ENCODE measurements at places on chromosomes 2 and 18.

- DNase-seq: no peak
These were observed 169.6 kb upstream of the SIX2 start for GRCh38 chr2:45178854-45179253.

GRCh38 chr2:98461498-98462049 is 16.9 kb downstream of the INPP4A start:
- DNase-seq: no peak

- DNase-seq: no peak
These were observed 205.5 kb upstream of the REV1 start for GRCh38 chr2:99695130-99695943.

DNA sequence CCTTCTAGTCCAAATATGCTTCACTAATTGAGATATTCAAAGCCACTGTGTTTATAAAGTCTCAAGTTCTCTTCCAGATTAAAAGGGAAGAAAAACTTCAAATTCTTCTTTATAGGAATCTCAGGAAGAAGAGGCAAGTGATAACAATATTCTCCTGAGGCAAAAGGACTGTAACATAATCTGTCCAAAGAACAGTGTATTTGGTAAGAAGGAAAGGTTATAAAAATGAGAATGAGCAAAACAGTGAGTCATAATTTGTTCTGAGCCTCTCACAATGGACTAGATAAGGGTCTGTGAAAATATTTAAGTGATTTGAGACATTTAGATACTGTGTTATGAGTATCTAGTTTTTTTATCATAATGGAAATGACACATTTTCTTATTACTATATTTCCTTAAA is 44.3 kb downstream of the SNRPD1 start:
- no peak for DNase-seq

GRCh38 chr18:63476668-63477067 is at the start of gene SERPINB5:
Gene SERPINB5 (plus strand): TSS chr18:63476958. CDS start chr18:63484429, 7,471 bp downstream.
- no peak for DNase-seq

DNA sequence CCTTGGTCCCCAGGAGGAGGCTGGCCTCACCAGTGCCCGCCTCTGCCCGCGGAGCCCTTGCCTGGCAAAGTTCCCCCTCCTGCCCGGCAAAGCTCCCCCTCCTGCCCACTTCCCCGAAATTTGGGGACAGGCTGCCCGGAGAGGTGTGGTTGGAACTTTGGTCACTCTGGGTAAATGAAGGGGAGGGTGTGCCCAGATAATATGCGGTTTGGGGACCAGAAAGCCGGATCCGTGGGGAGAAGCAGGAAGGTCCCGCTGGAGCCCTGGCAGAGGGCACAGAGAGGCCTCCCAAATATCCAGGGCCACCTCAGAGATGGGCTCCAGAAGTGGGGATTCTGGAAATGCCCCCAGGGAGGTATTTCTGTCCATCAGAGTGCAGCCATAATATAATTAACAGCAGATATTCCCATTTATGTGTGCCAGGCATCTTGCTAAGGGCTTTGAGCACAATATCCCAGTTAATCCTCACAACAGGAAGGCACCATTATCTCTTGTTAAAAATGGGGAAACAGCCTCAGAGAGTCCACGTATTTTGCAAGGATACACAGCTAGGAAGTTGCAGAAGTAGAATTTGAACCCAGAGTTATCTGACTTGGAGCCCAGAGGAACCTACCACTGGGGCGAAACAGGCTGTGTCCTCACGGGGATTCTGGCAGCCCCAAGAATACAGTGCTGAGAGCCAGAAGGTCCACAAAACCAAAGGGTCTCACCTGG is 914 bp downstream of the STEAP3 start:
- DNase-seq: no peak

- DNase-seq: no peak
These were observed 8.5 kb downstream of the PROC start for GRCh38 chr2:127426501-127427354.

DNA sequence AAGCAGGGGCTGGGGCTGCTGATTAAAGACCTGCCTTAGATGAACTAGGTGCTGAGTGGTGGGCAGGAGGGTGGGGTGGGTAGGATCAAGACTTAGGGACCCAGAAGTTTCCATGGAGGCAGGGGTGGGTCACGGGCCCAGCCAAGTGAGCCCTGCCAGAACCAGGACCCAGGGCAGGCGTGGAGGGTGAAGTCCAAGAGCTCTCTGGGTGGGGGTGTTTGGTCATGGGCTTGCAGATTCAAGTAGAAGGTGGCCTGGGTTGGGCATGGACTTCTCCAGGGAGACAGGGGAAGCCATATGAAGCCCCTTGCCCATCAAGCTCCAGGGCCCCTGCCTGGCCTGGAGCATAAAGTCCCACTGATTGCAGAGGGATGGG is 168.8 kb downstream of the SMAD7 start:
- no peak for DNase-seq

GRCh38 chr18:68418881-68419280 is 296.0 kb downstream of the TMX3 start:
- DNase-seq: no peak

DNA sequence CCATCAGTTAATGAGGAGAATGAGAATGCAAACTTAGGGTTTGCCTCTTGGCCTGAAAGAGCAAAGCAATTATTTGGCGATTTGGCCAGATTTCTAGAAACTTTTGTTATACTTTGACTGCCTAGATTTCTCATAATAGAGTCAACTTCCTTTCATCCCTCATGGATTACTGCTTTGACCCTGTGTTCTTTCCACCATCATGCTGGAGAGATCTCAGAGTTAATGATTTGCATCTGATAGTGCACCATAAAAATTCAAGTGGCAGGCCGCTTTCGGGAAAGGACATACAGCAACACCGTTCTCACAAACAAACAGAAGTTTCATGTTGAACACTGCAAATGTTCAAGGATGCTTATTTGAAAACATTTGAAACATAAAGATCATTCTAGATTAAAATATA is 143.7 kb upstream of the ZFP36L2 start:
- DNase-seq: no peak

- DNase-seq: no peak
These were observed 12.3 kb upstream of the CXXC1 start for GRCh38 chr18:50299626-50300388.

- DNase-seq: no peak
These were observed 506.1 kb downstream of the ARHGAP15 start for GRCh38 chr2:143635302-143635701.

DNA sequence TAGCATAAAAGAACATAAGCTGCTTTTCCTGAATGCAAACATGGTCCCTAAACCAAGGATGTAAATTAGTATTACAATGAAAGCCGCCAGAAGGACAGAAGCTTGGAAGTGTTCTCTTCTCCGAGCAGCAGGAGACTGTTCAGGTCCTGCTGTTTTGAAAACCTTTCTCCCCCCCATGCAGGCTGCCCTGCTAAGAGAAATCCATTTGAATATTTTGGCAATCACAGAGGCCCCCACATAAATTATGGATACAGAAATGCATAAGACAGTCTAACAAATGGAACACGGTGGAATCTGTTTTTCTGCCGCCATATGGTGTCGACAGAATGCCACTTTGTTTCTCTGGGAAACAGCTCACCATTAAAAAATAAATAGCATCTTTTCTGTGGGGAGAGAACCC is 600.4 kb upstream of the KLHL29 start:
- DNase-seq: no peak

DNA sequence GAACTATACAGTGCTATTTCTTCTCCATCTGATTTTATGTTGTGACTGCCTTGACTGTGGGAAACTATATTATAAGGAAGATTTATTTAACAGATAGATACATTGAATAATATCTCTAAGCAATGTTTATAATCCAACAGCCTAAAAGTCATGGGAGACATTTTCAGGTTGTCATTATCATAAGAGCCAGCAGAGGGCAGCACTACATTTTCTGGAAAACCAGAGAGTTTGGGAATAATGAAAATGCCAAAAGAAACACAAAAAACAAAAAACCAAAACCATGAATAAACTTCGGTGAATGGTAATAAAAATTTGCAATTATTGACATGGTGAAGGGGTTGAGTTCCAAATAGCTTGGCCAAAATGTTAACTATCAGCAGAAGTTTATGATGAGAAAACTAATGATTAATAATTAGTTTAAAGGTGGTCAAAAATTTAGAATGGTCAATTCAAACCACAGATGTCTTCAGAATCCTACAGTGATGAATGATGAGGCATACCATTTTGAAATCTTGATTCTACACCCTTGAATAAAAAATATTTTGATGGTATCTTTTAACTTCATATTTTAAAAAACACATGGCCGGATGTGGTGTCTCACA is 4.7 kb downstream of the EEF1B2 start:
- no peak for DNase-seq

DNA sequence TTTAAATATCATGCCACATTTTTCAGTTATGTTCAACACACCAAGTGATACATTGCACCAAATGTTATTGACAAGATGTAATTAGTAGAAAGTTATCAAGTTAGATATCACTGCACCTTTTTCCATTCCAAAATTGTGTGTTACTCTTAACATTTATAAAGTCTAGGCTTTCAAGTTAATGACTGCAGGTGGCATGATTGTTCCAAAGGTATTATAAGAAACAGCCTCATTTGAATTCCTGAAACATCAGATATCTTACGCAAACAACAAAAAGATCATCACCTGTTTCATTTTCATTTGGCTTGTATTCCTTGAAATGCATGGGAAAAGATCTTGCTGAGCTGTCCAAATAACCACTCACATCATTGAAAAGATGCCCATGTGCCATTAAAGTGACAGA is 1528.2 kb upstream of the ZEB2 start:
- DNase-seq: no peak

- DNase-seq: no peak
These were observed 818.9 kb downstream of the CBLN2 start for GRCh38 chr18:71725256-71725655.

- DNase-seq: no peak
These were observed 117.6 kb upstream of the APCDD1 start for GRCh38 chr18:10336749-10337350.

- no peak for DNase-seq
These were observed 64.0 kb upstream of the CERS6 start for GRCh38 chr2:168392024-168392423.

- peak; percentile 67 for DNase-seq
These were observed 3.8 kb downstream of the DLX2 start for GRCh38 chr2:172098650-172099471.

GRCh38 chr2:60530660-60531281 is 22.7 kb downstream of the BCL11A start:
- DNase-seq: peak; percentile 59

- no peak for DNase-seq
These were observed 149.3 kb downstream of the PIEZO2 start for GRCh38 chr18:11000071-11000470.

DNA sequence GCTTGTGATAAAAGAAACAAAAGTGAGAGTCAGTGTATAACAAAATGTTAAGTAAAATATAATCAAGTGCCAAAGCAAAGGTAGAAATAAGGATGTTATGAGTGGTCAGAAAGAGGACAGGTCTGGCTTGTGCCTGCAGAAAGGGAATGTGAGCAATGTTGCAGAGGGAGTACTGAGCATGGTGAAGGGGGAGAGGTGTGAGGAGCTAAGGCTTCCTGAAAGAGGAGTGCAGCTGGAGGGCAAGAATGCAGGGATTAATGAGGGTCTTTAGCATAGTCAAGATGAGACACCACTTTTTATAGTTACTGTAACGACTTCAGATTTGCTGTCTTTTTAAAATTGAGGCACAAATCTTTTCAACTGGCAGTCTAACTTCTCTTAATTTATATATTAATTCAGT is 22.0 kb upstream of the FIGN start:
- DNase-seq: no peak

DNA sequence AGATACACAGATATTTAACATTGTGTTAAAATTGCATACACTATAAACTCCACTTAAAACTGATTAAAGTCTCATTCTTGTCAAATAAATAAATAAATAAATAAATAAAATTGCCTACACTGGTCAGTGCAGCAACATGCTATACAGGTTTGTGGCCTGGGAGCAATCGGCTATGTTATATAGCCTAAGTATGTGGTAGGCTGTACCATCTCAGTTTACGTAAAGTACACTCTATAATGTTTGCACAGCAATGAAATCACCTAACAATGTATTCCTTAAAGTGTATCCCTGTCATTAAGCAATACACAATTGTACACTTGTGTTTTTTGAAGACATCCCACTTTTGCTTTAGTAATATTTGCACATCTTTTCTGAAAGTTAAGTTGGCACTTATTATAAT is 337.7 kb upstream of the SETBP1 start:
- no peak for DNase-seq

DNA sequence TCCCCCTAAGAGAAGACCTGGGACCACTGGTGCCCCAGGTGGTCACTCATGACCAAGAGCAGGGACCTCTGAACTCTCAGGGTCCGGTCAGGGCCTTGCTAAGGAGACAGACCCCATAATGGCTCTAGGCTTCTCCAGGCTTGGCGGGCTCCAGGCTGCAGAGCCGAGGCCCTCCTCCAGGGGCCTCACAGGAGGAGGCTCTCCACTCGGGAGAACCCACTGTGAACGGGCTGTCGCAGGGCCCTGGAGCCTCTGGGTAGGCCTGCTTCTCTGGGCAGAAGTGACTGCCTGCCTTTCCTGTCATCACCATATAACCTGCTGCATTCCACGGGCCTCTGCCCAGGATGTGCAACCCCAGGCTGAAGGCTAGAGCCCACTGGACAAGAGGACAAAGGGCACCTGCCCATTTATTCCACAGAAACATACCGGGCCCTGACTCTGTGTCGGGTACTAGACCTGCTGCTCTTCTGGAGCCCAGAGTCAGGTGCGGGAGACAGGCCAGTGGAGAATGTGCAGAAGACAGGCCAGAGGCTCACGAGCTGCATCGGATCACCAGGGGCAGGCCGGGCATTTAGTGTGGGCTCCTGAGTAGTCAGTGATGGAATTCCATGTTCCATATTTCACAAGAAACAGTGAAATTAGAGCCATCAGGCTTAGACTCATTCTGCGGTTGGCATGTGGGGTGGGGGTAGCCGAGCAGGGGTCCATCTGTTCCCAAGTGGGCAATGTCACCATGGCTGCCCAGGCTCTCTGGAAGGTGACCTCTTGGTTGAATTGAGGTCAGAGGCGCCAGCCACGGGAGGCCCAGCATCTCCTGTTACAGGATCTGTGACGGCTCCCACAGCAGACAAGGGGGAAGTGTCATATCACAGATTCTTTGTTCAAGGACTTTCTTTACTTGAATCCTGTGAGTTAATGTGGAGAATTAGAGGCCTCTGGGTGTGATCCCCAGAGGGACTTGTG is 220.8 kb downstream of the SH3RF3 start:
- no peak for DNase-seq

GRCh38 chr2:157476953-157477709 is 33.2 kb upstream of the CYTIP start:
- DNase-seq: no peak

DNA sequence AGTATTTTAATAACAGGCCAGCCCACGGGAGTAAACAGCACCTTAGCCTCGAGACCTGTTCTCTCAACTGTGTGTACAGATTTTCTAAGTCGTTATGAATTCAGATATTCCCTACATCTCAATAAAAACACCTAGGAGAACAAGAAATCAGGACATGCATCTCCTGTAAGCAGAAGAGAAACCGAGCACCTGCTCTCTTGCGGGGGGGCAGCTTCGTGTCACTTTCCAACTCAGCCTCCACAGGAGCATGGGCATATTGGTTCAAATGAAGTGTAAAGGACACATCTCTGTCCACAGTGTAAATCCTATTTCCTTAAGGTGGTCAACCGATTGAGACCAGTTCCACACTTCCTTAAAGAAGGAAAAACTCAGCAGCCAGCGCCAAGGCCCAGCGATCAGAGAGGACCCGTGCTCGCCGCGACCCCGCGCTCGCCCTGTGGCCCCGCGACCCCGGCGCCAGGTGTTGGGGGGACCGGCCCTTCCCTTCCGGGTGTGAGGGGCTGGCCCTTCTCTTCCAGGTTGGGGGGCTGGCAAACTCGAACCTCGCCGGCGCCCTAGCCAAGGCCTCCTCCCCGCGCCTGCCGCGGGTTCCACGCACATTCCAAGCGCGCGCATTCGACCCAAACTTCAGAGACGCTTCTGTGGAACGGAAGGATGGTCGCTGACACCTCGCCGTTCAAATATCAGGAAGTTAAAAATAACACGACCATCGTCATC is 652 bp downstream of the SH3YL1 start:
- DNase-seq: no peak
